Tracheal epithelial cell (primary cell): ENCODE measurements at places on chromosomes 2 and 18. TPM values are rescaled to one million over a fixed set of nuclear protein-coding genes. Genes with fewer than 3 reads are reported as not detected.

DSG1 gene
- 0.21 and 0.72 TPM in 2 replicates for total RNA-seq

CDK5R2 gene
- total RNA-seq = not detected in 2 replicates

MOCOS gene
- total RNA-seq = 15.9 and 32.6 TPM in 2 replicates

LYG2 gene
- not detected in 2 replicates for total RNA-seq

MPP4 gene
- total RNA-seq = not detected in 2 replicates

DSG2 gene
- total RNA-seq = 136 and 189 TPM in 2 replicates

SULT1C2 gene
- total RNA-seq = 0.21 and 0.72 TPM in 2 replicates

GFPT1 gene
- total RNA-seq = 62.4 and 83.1 TPM in 2 replicates

SOWAHC gene
- 47.7 and 53.5 TPM in 2 replicates for total RNA-seq

TMEM18 gene
- total RNA-seq = 36.2 and 40.5 TPM in 2 replicates

G6PC2 gene
- not detected in 2 replicates for total RNA-seq

ALLC gene
- not detected in 2 replicates for total RNA-seq

KCNE4 gene
- total RNA-seq = under 0.01 and 0.21 TPM in 2 replicates

KANSL1L gene
- total RNA-seq = 7.5 and 8.0 TPM in 2 replicates

ADAM23 gene
- total RNA-seq = 0.24 TPM in 1 of 2 replicates, not detected in the other

CFAP65 gene
- total RNA-seq = under 0.01 TPM in 1 of 2 replicates, not detected in the other

CTLA4 gene
- not detected in 2 replicates for total RNA-seq

KLHL41 gene
- 0.24 TPM in 1 of 2 replicates, not detected in the other for total RNA-seq

GKN2 gene
- not detected in 2 replicates for total RNA-seq

HAT1 gene
- 23.1 and 25.8 TPM in 2 replicates for total RNA-seq

CGREF1 gene
- total RNA-seq = 8.7 TPM in 1 of 2 replicates, not detected in the other

MARCHF4 gene
- total RNA-seq = 0.48 TPM in 1 of 2 replicates, not detected in the other

GTF2A1L gene
- 0.24 TPM in 1 of 2 replicates, not detected in the other for total RNA-seq

PDE6D gene
- total RNA-seq = 13.0 and 13.6 TPM in 2 replicates

FBXO48 gene
- total RNA-seq = 0.24 and 0.64 TPM in 2 replicates

TNS1 gene
- total RNA-seq = 0.64 and 12.0 TPM in 2 replicates

NTSR2 gene
- total RNA-seq = not detected in 2 replicates

C2orf49 gene
- total RNA-seq = 21.3 and 21.4 TPM in 2 replicates

ABCG5 gene
- not detected in 2 replicates for total RNA-seq

SERPINB10 gene
- total RNA-seq = 1.3 and 4.8 TPM in 2 replicates

TRIM43 gene
- total RNA-seq = 0.48 TPM in 1 of 2 replicates, not detected in the other

CRACDL gene
- 0.48 and 1.1 TPM in 2 replicates for total RNA-seq

GREB1 gene
- 0.21 and 0.24 TPM in 2 replicates for total RNA-seq

TACR1 gene
- not detected in 2 replicates for total RNA-seq

CXCR1 gene
- not detected in 2 replicates for total RNA-seq

CEP192 gene
- total RNA-seq = 26.5 and 33.2 TPM in 2 replicates

GLI2 gene
- total RNA-seq = under 0.01 and 0.21 TPM in 2 replicates

ALKAL2 gene
- total RNA-seq = 2.2 TPM in 1 of 2 replicates, not detected in the other

SRD5A2 gene
- total RNA-seq = not detected in 2 replicates

NYAP2 gene
- total RNA-seq = under 0.01 TPM in 1 of 2 replicates, not detected in the other

ST6GAL2 gene
- under 0.01 TPM in 1 of 2 replicates, not detected in the other for total RNA-seq

CYRIA gene
- 2.1 and 4.3 TPM in 2 replicates for total RNA-seq

TDRD15 gene
- under 0.01 TPM in 1 of 2 replicates, not detected in the other for total RNA-seq

CEBPZ gene
- total RNA-seq = 64.1 and 76.1 TPM in 2 replicates

SCN9A gene
- 2.4 and 3.6 TPM in 2 replicates for total RNA-seq

PSMA8 gene
- total RNA-seq = not detected in 2 replicates

CYP26B1 gene
- under 0.01 and 0.24 TPM in 2 replicates for total RNA-seq

FSIP2 gene
- total RNA-seq = under 0.01 and 0.21 TPM in 2 replicates

KIAA2012 gene
- not detected in 2 replicates for total RNA-seq

STK17B gene
- 22.2 and 74.0 TPM in 2 replicates for total RNA-seq

SCN1A gene
- total RNA-seq = under 0.01 TPM in 1 of 2 replicates, not detected in the other
